ENCODE measurements at places on chromosomes 1 and 21. TPM values are rescaled to one million over a fixed set of nuclear protein-coding genes. Genes with fewer than 3 reads are reported as not detected.

The FAM151A gene
- 0.80 TPM for total RNA-seq

The CD244 gene
- total RNA-seq, result 0.14 TPM

DNA sequence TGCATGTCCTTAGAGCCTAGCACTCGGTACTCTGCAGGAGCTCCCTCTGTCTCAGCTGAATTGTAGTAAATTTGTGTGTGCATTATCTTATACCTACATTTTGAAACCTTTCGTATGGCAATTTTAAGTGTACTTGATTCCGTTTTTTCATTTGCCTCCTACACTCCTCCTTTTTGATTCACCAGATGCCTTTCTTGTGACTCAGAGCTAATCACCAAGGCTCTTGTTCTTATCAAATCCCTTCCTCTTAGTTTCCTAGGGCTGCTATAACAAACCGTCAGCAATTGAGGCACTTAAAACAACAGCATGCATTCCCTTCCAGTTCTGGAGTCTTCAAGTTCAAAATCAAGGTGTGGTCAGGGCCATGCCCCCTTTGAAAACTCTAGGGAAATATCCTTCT is 261.0 kb downstream of the ASTN1 start:
- no peak overlapping the region for H3K4me3 ChIP-seq
- H3K27ac ChIP-seq, result no peak overlapping the region
- DNase-seq, result no peak
- H3K27me3 ChIP-seq, result peaks cover 64% of the 10 kb centered on the region
- peaks cover 11% of the 10 kb centered on the region for H3K4me1 ChIP-seq
- no peaks in the 10 kb centered on the region for H3K36me3 ChIP-seq

GRCh38 chr1:43316738-43317520 is 16.1 kb downstream of the TIE1 start:
- H3K4me3 ChIP-seq, result no peak overlapping the region
- H3K27ac ChIP-seq, result no peak overlapping the region
- DNase-seq, result no peak
- peaks cover 4% of the 10 kb centered on the region for H3K4me1 ChIP-seq

GRCh38 chr1:200916152-200916551 is 21.5 kb downstream of the INAVA start:
- no peak for DNase-seq
- H3K4me1 ChIP-seq, result peaks cover 6% of the 10 kb centered on the region
- H3K4me3 ChIP-seq, result no peak overlapping the region
- peaks cover 6% of the 10 kb centered on the region for H3K27me3 ChIP-seq

The ZRANB2 gene
- 58.5 TPM for total RNA-seq

The CAPN2 gene
- total RNA-seq, result 65.3 TPM

The TSTD1 gene
- total RNA-seq, result 13.4 TPM

DNA sequence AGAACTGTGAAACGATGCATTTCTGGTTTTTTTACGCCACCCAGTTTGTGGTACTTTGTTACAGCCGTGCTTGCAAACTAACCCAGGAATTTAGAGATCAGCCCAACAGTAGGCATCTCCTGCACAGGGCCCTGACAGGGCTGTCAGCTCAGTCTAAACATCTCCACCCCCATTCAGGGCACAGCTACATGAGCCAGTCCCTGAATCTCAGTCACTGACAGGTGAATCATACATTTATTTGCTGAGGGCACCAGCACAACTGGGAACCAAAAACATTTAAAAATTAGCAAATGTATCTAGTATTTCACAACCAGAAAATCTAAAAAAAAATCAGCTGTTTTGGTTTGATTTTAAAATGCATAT is 30.7 kb downstream of the PRDX6 start:
- no peaks in the 10 kb centered on the region for H3K27me3 ChIP-seq
- no peak overlapping the region for H3K27ac ChIP-seq
- no peak overlapping the region for H3K4me3 ChIP-seq
- H3K36me3 ChIP-seq, result no peaks in the 10 kb centered on the region
- no peak for DNase-seq
- H3K4me1 ChIP-seq, result no peaks in the 10 kb centered on the region

Measured in left ventricle myocardium inferior (tissue), 1 donor.